ENCODE measurements at places on chromosomes 12 and 14.
A peak's percentile ranks its signal among the peaks of the same experiment; 100 is the strongest.

DNA sequence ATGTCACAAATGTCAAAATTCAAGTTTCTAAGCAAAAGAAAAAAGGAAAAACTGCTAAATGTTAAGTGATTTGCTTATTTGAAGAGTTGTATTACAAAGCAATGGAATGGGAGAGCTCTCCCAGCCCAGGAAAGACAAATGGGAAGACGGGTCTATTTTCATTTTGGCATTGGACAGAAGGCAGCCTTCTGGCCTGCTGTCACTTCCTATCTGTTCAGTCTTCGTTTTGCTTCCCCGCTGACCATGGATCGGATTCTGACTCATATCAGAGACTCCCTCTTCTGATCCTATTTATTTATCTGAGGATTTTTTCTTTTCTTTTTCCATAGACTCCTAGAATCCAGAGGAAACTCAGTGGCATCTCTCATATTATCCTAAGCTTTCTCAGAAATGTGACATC, 634.9 kb downstream of the DIO2 start:
- DNase-seq = no peak

DNA sequence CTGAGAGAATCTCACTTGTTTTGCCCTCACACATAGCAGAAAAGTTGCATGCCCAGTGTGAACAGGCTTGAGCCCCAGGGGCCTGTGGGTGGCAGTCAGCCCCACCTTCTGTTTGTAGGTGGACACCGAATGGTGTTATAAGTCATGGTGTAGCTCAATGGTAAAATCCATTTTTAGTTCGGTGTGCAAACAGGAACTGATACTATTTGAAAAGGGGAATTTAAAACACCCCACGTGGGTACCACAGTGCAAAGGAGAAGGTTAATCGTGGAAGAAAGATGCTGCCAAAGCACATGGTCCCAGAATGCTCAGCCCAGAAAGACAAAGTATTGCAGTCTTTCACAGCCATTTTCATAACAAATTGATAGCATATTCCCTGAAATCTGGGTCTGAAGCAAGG, 71.8 kb upstream of the GZMB start:
- peak; percentile 30 for DNase-seq

- DNase-seq = no peak
Observed at GRCh38 chr14:104378698-104379113, 200.9 kb upstream of the C14orf180 start.

GRCh38 chr12:85781766-85782165, 54.4 kb downstream of the RASSF9 start:
- no peak for DNase-seq

DNA sequence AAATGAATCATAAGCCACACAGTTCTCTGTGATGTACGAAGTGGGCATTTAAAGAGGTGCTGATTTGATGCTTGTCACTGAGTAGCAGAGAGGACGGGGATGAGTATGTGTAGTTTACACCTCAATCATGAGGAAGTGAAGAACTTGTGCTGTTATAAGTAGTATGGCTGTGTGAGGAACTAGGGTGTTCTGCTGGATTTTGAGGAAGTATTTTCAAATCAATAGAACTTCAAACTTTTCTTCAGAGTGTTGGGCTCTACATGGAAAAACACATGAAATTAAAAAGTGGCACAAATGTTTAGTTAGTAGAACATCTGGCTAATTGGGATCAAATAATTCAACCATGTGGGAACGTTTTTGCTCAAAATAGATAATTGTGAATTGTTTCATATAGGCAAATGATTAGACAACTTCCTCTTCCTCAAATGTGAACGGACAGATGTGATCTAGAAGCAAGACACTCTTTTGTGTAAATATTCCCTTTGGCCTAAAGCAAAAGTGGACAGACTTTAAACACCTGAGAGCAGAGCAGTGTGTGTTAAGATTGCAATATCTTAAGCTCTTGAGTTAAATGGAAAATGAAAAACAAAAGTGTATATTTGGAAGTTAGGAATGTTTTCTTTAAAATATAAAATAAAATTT, 168.5 kb downstream of the NAV3 start:
- DNase-seq = peak; percentile 2

- no peak for DNase-seq
Observed at GRCh38 chr14:55762595-55763232, 182.7 kb downstream of the KTN1 start.

DNA sequence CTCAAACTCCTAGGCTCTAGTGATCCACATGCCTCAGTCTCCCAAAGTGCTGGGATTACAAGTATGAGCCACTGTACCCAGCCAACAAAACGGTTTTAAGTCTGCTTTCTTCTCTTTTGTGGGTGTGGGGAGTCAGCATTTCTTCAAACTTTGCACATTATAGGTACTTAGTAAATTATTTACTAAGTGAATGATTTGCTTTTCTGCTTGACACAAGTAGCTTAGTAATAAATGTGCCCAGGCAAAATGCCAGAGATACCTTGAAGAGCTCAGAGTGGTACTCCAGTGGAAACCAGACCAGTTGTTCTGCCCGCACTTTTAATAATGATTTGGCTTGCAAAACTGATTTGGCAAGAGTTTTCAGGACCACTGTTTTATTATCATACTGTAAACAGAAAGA, 15.0 kb downstream of the DEPDC4 start:
- DNase-seq = no peak

DNA sequence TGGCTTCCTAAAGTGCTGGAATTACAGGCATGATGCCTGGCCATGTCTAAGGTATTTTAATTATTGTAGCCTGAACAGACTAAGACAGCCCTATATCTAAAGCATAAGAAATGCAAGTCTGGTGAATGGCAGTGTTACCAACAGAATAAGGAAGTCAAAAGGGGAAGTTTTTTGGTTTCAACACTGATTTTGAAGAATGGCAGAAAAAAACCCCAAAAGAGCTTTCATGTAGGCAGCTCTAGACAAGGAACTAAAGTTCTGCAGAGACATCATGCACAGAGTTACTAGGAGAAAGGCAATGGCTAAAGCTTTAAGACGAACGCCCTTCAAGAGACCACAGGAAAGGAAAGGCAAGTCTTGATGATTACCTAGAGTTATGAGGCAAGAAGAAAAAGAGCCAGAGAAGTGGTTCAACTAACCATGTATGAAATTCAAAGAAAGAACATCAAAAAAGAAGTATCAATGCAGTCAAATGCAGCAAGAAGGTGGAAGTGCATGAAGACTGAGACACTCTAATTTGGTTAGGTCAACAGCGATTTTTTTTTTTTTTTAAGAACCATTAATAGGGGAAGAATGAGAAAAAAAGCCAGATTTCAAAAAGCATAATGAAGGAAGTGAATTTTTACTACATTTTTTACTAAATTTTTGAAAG, 50.8 kb downstream of the RPS6KA5 start:
- peak; percentile 25 for DNase-seq

DNA sequence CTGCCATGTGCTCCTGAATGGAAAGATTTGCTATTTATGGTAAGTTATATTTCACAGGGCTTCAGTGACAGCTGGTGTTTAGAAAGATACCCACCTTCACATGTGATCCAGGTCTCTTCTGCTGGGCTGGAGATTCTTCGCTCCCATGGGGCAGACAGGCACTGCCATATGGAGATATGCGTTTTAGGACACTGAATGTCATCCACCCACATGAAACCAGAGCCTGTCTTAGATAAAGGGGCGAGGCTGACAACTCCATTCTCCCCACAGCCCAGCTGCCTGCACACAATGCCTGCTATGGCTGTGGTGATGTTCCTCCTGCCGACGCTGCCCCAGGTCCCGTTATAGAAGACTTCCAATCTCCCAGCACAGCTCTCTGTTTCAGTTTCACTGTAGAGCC, 69.4 kb downstream of the ACSM4 start:
- no peak for DNase-seq
